ENCODE measurements at places on chromosomes 1 and 21. TPM values are rescaled to one million over a fixed set of nuclear protein-coding genes. Genes with fewer than 3 reads are reported as not detected.
A peak's percentile ranks its signal among the peaks of the same experiment; 100 is the strongest.

- no peak for DNase-seq
These were observed 43.4 kb upstream of the C1orf53 start for GRCh38 chr1:197859024-197859423.

DNA sequence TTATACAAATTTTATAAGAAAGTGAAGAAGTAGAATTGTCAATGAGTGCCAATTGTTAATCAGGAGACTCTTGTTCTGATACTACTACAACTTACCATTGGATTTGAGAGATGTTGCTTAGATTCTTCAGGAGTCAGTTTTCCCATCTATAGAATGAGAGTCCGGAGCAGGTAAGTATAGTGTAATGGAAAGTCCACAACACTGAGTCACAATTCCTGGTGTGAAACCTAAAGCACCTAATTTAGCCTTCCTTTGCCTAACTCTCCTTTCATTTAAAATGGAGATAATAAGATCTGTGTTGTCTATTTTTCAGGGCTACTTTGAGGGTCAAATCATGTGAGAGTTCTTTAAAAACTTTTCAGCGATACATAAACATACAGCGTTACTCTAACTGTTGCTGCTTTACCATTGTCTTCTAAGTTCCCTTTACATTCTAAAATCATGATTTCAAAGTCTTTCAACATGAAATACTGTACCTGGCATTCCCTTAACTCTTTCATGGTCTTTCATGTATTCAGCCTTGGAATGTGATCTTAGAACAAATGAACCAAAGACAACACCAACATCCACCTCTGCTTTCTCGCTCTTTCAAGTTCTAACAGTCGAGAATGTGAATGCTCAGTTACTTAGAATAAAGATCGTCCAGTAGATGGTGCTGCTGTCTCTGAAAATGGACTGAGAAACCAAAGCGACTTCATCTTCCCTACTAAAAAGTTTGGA, 90.9 kb downstream of the SLC30A10 start:
- DNase-seq, result peak; percentile 58

DNA sequence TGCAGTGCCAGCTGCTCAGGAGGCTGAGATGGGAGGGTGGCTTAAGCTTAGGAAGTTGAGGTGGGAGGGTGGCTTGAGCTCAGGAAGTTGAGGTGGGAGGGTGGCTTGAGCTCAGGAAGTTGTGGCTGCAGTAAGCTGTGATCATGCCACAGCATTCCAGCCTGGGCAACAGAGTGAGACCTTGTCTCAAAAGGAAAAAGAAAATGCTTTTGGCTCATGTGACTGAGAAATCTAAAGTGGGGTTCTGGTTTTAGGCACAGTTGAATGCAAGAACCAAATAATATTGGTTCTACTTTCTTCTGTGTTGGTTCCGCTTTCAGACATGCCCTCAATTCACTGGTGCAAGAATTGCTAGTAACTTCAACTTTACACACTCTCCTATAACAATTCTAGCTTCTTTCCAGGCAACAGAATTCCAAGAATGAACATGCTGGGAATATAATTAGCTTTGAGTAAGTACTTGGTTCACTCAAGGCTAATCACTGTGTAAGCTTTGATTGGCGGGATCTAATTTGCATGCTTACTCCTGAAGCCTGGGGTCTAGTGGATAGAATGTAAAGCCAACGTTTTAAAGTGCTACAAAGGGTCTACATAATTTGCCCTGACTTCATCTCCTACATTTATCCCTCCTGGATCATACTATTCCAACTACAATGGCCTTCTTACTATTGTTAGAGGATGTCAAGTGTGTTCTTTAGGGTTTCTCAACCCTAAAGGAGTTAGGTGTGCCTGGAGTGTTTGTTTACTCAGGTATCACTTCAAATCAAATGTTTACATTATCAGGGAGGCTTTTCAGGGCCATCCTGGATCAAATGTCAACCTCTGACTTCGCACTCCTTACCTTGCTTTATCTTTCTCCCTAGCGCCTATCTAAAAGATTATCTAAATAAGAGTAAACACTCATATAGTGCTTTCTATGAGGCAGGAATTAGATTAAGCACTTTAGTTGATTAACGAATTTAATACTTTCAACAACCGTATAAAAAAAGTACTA, 115.1 kb downstream of the SLC16A1 start:
- no peak for DNase-seq

GRCh38 chr1:78755986-78756385, 106.4 kb downstream of the IFI44 start:
- DNase-seq, result no peak

- no peak for DNase-seq
These were observed 172.6 kb downstream of the KIF26B start for GRCh38 chr1:245327360-245327759.

Gene TTC34
- total RNA-seq, result under 0.01 TPM

Gene LCE6A
- not detected for total RNA-seq
